Uterine smooth muscle cell (primary cell): ENCODE measurements at places on chromosomes 2 and 18. TPM values are rescaled to one million over a fixed set of nuclear protein-coding genes. Genes with fewer than 3 reads are reported as not detected.

Gene EMILIN1
- total RNA-seq, result 196 and 328 TPM in 2 replicates

Gene ATP8B1
- 46.1 and 48.7 TPM in 2 replicates for total RNA-seq

Gene CTAGE1
- not detected in 2 replicates for total RNA-seq

Gene DOCK10
- 71.6 and 113 TPM in 2 replicates for total RNA-seq

Gene GYPC
- 81.0 and 82.4 TPM in 2 replicates for total RNA-seq

Gene ANKRD44
- total RNA-seq, result 34.2 and 41.5 TPM in 2 replicates

Gene ANKRD30B
- total RNA-seq, result 0.12 and 0.55 TPM in 2 replicates

Gene RGPD4
- not detected in 2 replicates for total RNA-seq

Gene GREB1
- total RNA-seq, result 1.8 and 3.0 TPM in 2 replicates

Gene ATP5MC3
- total RNA-seq, result 92.7 and 150 TPM in 2 replicates

Gene GREB1L
- 4.2 and 5.0 TPM in 2 replicates for total RNA-seq

Gene RAPH1
- 15.5 and 23.2 TPM in 2 replicates for total RNA-seq

Gene CDK5R2
- 0.22 and 0.25 TPM in 2 replicates for total RNA-seq

Gene NTSR2
- total RNA-seq, result not detected in 2 replicates

Gene GRP
- not detected in 2 replicates for total RNA-seq

Gene SLC5A7
- not detected in 2 replicates for total RNA-seq

Gene NOSTRIN
- total RNA-seq, result 0.11 and 0.12 TPM in 2 replicates

Gene C2orf80
- not detected in 2 replicates for total RNA-seq

Gene CYTIP
- not detected in 2 replicates for total RNA-seq

Gene SERPINB11
- total RNA-seq, result not detected in 2 replicates

Gene CRYBA2
- not detected in 2 replicates for total RNA-seq

Gene PCARE
- not detected in 2 replicates for total RNA-seq

Gene FKBP7
- total RNA-seq, result 21.8 and 53.5 TPM in 2 replicates

Gene GCC2
- 28.8 and 30.4 TPM in 2 replicates for total RNA-seq

Gene IL37
- total RNA-seq, result 0.22 TPM in 1 of 2 replicates, not detected in the other

Gene AQP12A
- not detected in 2 replicates for total RNA-seq

Gene CCDC142
- total RNA-seq, result 23.0 and 24.2 TPM in 2 replicates

Gene GKN2
- total RNA-seq, result not detected in 2 replicates

Gene AFF3
- total RNA-seq, result 2.1 and 3.1 TPM in 2 replicates

Gene BOD1L2
- not detected in 2 replicates for total RNA-seq

Gene FOXD4L1
- total RNA-seq, result 0.12 TPM in 1 of 2 replicates, not detected in the other

Gene UBR3
- total RNA-seq, result 51.0 and 54.5 TPM in 2 replicates

Gene EML6
- 0.62 and 1.1 TPM in 2 replicates for total RNA-seq

Gene SLC19A3
- under 0.01 TPM in 2 replicates for total RNA-seq

Gene KCNG2
- total RNA-seq, result not detected in 2 replicates

Gene HJURP
- 15.7 and 46.5 TPM in 2 replicates for total RNA-seq

Gene MARCO
- not detected in 2 replicates for total RNA-seq

Gene DUSP11
- 23.7 and 26.9 TPM in 2 replicates for total RNA-seq

Gene DCTN1
- 196 and 294 TPM in 2 replicates for total RNA-seq

Gene IL1F10
- not detected in 2 replicates for total RNA-seq

Gene MCEE
- 15.2 and 20.6 TPM in 2 replicates for total RNA-seq

Gene LRRC30
- not detected in 2 replicates for total RNA-seq

Gene MC5R
- total RNA-seq, result not detected in 2 replicates

Gene ACKR3
- 0.25 TPM in 1 of 2 replicates, not detected in the other for total RNA-seq

Gene RTP5
- not detected in 2 replicates for total RNA-seq

Gene SGPP2
- not detected in 2 replicates for total RNA-seq

Gene CLK1
- 54.0 and 58.1 TPM in 2 replicates for total RNA-seq

Gene LIMS3
- total RNA-seq, result 13.9 and 14.7 TPM in 2 replicates

Gene OR6B2
- total RNA-seq, result not detected in 2 replicates

Gene SPC25
- total RNA-seq, result 2.6 and 15.2 TPM in 2 replicates

Gene TDRD15
- total RNA-seq, result not detected in 2 replicates

Gene MDH1B
- 0.44 and 1.6 TPM in 2 replicates for total RNA-seq

Gene TMEFF2
- total RNA-seq, result 0.22 TPM in 1 of 2 replicates, not detected in the other

Gene CD226
- 0.44 and 0.50 TPM in 2 replicates for total RNA-seq

Gene LYG1
- total RNA-seq, result 0.22 and 0.50 TPM in 2 replicates

Gene ZNF804A
- 9.5 and 11.5 TPM in 2 replicates for total RNA-seq

Gene KANSL1L
- 15.5 and 23.4 TPM in 2 replicates for total RNA-seq
